Esophagus squamous epithelium (tissue), 5 donors: ENCODE measurements at places on chromosomes 12 and 14. TPM values are rescaled to one million over a fixed set of nuclear protein-coding genes. Genes with fewer than 3 reads are reported as not detected.

Gene TOMM20L
- total RNA-seq = not detected

DNA sequence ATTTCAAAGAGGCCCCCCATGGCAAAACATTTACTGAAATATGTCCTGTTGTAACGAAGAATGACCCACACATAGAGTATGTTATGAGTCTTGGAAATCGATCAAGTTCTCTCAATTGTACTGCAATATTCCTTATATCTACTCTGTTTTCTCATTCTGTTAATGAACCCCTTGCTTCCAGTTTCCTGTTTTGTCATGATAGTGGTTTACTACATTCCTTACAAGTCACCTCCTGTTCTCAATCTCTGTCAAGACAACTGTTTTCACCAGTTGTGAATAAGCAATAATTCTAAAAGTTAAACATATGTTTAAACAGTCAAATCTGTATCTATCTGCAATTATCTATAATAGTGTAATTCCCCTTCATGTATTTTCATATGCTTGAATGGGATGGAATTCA, 16.4 kb upstream of the ARID2 start:
- no peak overlapping the region for H3K27ac ChIP-seq
- H3K4me1 ChIP-seq = no peaks in the 10 kb centered on the region
- no peaks in the 10 kb centered on the region for H3K27me3 ChIP-seq
- no peaks in the 10 kb centered on the region for H3K36me3 ChIP-seq

Gene TAS2R46
- 1.7 TPM for total RNA-seq

Gene PIK3C2G
- 3.7 TPM for total RNA-seq

GRCh38 chr12:30573145-30573544, 122.5 kb downstream of the IPO8 start:
- no peaks in the 10 kb centered on the region for H3K4me1 ChIP-seq
- H3K27me3 ChIP-seq = no peaks in the 10 kb centered on the region
- H3K36me3 ChIP-seq = no peaks in the 10 kb centered on the region
- H3K4me3 ChIP-seq = no peak overlapping the region
- no peak for DNase-seq

GRCh38 chr14:69529563-69529962, 45.0 kb downstream of the PLEKHD1 start:
- H3K36me3 ChIP-seq = no peaks in the 10 kb centered on the region
- H3K4me1 ChIP-seq = peaks cover 31% of the 10 kb centered on the region
- no peak for DNase-seq
- peaks cover 10% of the 10 kb centered on the region for H3K27me3 ChIP-seq
- no peak overlapping the region for H3K4me3 ChIP-seq
